Glutamatergic neuron (in vitro differentiated cells): ENCODE measurements at places on chromosomes 1 and 21.

- no peak for DNase-seq
These were observed 22.8 kb downstream of the NEK7 start for GRCh38 chr1:198179556-198179981.

DNA sequence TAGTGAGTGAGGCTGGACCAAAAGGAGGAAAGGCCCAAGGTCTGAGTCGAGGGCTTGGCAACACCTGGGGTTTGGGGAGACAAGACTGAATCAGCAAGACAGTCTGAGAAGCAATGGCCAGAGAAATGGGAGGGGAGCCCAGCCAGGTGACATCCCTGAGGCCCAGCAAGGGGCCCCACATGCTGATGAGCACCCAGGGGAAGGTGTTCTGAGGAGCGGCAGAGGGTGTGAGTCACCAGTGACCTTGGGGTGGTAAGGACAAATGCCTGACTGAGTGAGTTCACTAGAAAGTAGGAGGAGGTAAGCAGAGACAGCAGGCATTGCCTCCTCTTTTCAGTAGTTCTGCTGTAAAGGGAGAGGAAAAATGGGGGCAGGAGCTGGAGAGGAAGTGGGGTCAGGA lies 192.4 kb upstream of the GALNT2 start:
- no peak for DNase-seq

- DNase-seq = no peak
These were observed 1440.3 kb downstream of the NCAM2 start for GRCh38 chr21:22438428-22439086.

DNA sequence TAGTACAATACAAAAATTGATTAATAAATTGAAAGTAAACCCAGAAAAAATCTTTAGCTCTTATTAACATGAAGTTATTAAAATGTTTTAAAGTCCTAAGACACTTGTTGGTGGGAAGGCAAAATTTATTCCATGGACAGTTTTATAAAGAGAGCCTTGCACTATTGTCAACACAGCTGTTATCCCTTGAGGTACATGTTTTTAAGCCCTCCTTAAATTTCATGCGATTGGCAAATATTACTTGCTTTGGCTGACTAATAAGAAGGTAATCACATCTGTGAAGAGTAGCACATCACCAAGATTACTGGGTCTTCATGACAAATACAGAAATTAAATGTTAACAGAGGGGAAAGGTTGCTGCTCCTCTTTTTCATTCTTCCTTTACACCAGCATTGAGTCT lies 611.1 kb downstream of the BRINP3 start:
- no peak for DNase-seq

DNA sequence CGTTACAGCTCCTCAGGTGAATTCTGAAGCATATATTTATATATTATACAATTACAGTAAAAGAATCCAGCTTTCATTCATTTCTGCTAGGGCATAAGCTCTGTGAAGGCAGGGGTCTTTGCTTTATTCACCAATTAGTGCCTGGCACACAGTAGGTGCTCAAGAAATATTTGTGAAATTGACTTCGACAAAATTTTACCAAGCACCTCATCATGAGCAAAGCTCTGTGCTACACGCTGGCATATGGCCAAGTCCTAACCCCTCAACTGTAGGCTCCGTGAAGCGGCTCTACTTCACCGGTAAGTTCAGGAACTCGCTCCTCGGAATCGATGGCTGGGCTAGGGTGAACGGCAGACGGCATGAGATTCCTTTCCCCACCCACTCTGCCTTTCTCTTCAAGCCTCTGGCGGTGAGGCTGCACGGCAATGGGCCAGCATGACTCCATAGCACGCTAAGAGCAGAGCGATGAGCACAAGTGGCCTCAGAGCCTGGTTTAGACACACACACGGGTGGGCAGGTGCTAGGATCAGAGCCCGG lies 8.7 kb downstream of the C1orf174 start:
- DNase-seq = no peak

DNA sequence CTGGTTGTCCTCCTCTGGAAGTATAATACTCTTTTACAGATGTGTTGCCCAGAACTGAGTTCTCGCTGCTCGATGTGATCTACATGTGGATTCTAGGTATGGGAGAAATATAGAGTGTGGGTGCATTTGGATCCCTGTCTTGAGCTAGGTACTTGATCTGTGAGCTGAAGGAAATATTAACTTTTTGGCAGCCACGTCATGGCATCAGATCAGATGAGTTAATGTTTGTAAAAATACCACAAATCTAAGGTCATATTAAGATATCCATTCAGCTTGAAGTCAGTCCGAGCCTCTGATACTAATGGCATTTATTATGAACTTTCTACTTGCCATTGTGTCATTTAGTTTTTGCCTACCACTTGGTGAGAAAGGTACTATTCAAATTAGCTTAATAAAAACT lies 24.6 kb downstream of the MAPKAPK2 start:
- no peak for DNase-seq

- DNase-seq = no peak
These were observed 3.6 kb upstream of the DHRS3 start for GRCh38 chr1:12621346-12622335.

- DNase-seq = no peak
These were observed 17.1 kb upstream of the ACBD3 start for GRCh38 chr1:226203655-226204054.

DNA sequence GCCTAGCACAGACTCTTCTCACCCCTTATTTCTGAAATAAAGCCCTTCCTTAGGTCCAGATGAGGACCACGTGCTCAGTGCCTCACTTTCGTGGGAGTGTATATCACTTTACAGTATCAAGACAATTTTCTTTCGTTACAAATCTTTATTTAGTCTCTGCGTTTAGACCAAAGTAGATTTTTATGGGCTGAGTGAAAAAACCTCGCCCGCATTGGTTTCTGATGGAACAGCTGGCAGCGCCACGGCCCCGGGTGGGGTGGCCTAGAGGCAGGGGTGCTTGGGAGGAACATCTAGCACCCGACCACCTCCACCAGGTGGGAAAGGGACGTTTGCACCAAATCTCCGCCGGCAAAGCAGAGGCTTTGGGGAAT lies 7.6 kb downstream of the SIM2 start:
- DNase-seq = no peak

DNA sequence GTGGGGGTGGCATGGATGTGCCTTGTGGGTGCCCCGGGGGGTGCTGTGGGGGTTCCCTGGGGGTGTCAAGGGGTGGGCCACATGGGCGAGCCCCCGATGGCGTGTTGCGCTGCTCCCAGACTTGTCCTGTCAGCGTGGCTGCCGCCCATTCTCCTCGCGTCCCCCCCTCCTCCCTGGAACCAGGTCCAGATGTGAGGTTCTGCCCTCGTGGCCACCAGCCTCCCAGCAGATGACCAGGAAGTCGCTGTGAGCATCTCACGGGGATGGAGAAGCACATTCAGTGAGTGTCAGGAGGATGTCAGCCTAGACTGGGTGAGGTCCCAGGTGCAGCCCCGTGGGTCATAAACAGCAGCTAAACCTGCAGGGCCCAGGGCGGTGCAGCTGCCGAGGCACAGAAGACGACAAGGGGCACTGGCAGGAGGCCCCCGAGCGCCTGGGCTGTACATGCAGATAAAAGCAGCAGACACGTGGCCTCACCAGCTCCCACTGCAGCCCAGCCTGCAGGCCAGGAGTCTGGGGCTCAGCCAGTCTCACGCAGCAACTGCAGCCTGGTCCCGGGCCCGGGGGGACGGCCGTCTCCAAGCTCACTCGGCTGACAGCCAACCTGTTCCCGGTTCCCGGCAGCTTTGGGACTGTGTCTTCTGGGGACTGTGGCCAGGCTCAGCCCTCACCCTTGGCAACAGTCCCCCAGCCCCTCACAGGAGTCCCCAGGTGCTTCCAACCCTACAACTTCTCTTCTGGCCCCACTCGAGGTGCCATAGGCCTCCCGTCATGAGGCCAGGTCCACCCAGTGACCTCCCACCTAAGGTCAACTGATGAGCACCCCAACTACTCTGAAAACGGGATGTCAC lies 17.5 kb upstream of the COL6A2 start:
- no peak for DNase-seq

- DNase-seq = no peak
These were observed 63.8 kb downstream of the IARS2 start for GRCh38 chr1:220157738-220158137.

DNA sequence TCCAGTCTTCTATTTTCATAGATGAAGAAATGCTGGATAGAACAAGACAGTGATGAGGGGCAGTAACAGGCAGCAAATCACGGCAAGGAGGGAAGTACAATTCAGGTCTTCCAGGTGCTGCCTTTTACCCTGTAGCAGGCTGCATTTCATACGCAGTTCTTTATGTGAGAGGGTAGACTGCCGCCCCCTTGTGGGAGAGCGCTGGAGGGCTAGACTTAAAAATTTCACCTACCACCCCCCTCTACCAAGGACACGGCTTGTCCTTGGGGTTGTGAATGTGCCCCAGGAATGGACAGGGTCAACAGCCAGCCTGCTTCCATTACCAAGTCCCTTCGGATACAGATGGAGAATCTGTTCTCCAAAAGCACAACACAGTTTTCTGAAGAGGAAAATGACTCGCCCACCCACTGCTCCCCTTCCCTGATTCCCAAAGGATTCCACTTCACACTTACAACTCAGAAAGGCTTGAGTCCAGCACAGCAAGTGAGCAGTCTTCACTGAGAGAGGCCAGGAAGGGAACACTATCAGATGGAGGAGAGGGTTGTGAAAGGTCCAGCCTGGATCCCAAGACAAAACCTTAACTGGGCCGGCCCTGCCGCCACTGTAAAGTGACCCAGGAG lies 7.4 kb downstream of the WDR77 start:
- DNase-seq = peak; percentile 66

DNA sequence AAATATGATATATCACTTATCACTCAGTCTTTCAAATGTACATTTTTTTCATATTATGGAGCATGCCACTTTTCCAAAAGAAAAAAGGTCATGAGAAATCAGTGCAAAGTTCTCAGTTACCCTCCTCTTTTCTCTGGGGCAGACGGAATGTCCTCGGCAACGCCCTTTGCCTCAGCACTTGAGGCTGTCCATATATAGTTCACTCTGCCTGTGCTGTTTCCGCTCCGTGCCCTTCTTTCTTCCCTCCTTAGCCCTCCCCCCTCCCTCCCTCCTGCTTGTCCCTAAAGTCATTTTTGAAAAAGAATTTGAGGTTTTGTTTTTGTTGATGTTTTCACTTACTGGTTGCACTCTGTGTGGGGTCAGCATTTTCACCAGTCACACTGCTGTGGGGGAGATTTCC lies 5.4 kb downstream of the BARHL2 start:
- no peak for DNase-seq

- DNase-seq = no peak
These were observed 5.6 kb upstream of the ZNF496 start for GRCh38 chr1:247337250-247337746.

DNA sequence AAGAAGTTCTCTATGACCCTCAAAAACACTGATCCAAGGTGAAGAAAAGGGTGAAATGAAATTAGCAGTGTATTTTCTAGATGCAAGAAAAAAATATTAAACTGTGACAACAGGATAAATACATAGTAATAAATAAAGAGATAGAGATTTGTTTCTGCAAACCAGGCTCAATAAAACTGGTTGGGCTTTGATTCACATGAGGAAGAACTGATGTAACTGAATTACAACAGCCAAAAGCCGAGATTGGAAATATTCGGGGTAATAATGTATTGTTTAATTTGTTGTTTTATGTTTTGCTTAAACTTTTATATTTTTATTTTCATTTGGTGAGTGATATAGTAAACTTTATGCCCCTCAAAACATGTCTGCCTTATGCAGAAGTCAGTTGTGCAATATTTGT lies 285.0 kb downstream of the BRINP3 start:
- DNase-seq = no peak

DNA sequence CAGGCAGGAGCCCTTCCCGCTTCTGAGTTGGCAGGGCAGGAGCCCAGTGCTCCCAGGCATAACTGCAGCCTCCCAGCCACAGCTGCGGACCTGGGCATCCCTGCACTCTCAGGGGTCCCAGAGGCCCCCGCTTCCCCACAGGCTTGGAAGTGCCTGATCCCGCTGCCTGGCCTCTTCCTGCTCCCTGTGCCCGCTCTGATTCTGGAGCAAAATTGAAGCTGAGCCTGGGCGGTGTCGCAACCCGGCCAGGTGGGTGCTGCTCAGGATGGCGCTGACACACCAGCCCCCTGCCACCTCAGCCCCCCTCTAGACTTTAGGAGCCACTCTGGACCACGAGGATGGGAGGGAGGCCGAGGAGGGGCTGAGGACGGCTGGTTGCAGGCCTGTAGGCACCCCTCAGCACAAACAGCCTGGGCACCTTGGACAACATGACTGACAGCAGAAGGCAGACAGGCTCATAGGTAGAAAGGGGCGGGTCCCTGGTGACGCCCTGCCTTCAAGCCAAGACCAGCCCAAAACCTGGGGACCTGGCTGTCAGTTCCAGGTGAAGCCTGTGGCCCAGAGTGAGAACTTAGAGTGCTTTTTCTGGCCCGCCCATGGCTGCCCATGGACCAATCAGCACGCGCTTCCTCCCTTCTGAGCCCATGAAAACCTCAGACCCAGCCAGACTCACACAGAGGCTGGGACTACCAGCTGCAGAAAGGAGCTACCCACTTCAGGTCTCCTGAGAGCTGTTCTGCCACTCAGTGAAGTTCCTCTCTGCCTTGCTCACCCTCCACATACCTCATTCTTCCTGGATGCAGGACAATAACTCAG lies 7.2 kb downstream of the HLCS start:
- no peak for DNase-seq

- DNase-seq = no peak
These were observed 30.3 kb upstream of the TMEM125 start for GRCh38 chr1:43239484-43239883.

DNA sequence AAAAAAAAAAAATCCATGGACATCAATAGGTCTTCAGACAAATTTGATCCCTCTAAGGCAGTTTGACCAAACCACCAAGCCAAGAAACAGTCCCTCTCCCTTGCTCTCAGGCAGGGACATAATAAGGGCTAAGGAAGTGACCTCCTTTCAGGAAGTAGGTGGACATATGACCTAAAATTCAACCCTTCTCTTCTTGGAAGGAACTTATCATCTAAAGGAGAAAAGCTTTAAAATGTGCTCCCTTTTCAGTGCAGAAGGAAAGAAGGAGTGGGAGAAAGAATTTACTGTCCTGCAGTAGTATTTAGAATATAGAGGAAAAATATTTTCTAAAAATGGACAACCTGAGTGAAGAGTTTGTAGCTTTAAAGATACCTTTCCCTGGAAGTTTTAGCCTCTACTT lies 118.1 kb downstream of the DTL start:
- DNase-seq = no peak

GRCh38 chr1:12209495-12209832 lies 20.4 kb upstream of the VPS13D start:
- DNase-seq = no peak

DNA sequence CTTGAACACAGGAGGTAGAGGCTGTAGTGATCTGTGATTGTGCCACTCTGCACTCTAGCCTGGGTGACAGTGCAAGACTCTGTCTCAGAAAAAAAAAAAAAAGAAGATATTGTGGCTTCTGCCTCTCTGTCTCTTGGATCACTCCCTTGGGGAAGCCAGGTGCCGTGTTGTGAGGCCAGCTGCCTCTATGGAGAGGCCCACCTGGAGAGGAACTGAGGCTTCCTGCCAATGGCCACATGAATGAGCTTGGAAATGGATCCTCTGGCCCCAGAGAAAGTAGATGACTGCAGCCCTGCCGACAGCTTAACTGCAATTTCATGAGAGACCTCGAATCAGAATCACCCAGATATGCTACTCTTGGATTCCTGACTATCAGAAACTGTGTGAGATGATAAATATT lies 19.7 kb upstream of the AK2 start:
- DNase-seq = no peak

GRCh38 chr21:34599534-34600101 lies 15.3 kb downstream of the RCAN1 start:
- no peak for DNase-seq
